ENCODE measurements at places on chromosomes 5 and 9.

- no peak for DNase-seq
Observed at GRCh38 chr5:5826911-5827310, 404.4 kb downstream of the ICE1 start.

GRCh38 chr9:85041466-85042137 is 372.1 kb downstream of the NTRK2 start:
- DNase-seq = no peak

- no peak for DNase-seq
Observed at GRCh38 chr5:113490317-113490716, 2.1 kb upstream of the MCC start.

DNA sequence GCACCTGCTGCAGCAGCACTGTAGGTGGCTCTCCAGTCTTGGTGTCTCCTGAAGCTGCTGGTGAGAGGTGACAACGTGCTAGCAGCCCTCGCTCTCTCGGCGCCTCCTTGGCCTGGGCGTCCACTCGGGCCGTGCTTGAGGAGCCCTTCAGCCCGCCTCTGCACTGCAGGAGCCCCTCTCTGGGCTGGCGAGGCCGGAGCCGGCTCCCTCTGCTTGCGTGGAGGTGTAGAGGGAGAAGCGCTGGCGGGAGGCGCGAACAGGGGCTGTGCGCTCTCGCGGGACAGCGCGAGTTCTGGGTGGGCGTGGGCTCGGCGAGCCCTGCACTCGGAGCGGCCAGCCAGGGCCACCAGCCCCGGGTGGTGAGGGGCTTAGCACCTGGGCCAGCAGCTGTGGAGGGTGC is 62.2 kb upstream of the CNOT6 start:
- no peak for DNase-seq

GRCh38 chr5:68154119-68154857 is 61.3 kb upstream of the PIK3R1 start:
- DNase-seq = no peak

DNA sequence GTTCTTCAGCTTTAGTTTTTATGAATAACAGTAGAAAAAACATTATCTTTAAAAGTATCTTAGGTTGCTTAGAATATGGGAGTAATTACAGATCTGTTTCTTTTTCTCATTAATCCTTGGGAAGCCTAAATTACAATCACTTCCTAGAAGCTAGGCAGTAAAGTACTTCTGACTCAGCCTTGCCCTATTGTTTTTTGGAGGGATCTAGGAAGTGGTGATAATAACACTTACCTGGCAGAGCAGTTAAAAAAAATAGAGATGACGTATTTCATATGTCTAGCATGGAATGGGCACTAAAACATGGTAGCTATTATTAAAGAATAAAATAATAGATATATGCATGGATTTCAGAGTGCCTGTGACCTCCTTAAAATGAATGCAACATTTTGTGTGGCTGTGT is 8.2 kb upstream of the FST start:
- no peak for DNase-seq

GRCh38 chr5:44991693-44992092 is 182.9 kb downstream of the MRPS30 start:
- DNase-seq = no peak

- DNase-seq = no peak
Observed at GRCh38 chr5:15421381-15421780, 78.6 kb upstream of the FBXL7 start.

- DNase-seq = no peak
Observed at GRCh38 chr9:129162497-129163197, 15.4 kb downstream of the IER5L start.

GRCh38 chr9:95841377-95841776 is 34.1 kb upstream of the ERCC6L2 start:
- DNase-seq = no peak

- no peak for DNase-seq
Observed at GRCh38 chr5:4906786-4907185, 233.3 kb upstream of the ADAMTS16 start.

All from CD4-positive, alpha-beta T cell treated with Interleukin-6 for 4 hours (primary cell).